ENCODE measurements at places on chromosomes 7 and 10.

GRCh38 chr7:50782375-50783208 lies at the start of gene GRB10:
Gene GRB10 (minus strand): TSS chr7:50782896. CDS start chr7:50732322, 50,574 bp downstream.
- DNase-seq = peak; percentile 11

DNA sequence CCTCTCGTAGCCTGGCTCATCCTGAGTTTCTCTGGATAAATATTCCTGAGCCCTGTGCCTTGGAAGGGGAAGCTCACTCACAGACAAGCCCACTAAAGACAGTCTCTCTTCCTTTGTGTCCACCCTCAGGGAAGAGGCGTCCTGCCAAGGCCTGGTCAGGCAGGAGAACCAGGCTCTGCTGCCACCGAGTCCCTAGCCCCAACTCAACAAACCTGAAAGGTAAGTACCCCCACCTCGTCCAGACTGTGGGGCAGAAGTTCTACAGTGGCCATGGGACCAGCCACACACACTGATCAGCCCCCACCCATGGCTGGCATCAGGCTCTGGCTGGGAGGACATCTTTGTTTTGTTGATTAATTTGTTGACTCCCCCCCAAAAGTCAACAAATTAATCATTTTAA lies 2.8 kb downstream of the GPR15LG start:
- DNase-seq = no peak

GRCh38 chr10:55966101-55966500 lies 395.0 kb downstream of the ZWINT start:
- DNase-seq = no peak

DNA sequence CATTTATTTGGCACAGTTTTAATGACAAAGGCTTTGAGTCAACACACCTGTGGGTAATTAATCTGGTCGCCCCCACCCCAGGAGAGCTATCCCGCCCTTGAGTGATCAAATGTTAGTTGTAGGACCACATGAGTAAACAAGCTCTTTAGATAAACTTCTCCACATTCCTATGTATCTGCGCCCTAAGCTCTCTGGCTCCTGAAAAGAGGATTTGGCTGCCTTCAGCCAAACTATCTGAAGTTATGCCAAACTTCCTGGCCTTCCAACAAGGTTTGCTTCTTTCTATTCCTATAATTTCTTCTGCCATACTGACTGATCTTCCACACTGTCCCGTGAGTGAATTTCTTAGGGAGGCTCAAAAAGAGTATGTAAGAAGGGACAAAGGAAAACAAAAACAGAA lies 134.2 kb downstream of the RALA start:
- DNase-seq = no peak

DNA sequence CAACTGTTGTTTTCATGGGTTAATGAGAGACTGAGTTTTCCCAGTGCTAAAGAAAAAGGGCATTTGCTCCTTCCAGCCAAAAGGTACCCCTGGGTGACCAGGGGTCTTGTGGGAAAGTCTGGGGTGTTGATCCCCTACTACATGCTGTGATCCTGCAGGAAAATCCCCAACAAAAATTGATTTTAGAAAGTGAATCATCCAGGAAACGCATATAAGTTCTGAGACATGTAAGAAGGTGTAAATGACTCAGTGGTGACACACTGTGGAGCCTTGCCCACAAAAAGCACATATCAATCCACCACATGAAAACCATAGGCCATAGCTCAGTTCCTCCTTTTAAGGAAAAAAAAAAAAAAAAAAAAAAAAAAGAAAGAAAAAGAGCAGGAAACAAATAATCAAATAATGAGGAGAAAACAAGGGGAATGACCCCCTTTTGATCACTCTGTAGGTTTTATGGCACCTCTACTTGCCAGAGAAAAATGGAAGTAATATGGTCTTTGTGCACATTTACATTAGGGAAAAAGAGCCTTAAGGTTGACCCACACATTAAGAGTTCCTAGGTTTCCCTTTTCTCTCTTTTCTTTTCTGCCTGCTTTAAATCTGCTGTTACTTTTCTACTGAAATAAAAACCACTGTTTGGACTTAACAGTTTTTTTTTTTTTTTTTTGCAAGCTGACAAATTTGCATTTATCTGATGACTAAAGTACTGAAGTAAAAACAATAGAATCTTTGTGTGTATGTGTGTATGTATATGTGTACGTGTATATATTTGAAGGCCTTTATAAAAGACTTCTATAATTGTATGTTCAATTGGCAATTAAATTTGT lies 386.0 kb downstream of the KIF20B start:
- DNase-seq = no peak

- DNase-seq = no peak
Measured at GRCh38 chr7:127932496-127932895, 98.7 kb downstream of the LRRC4 start.

GRCh38 chr7:112386619-112387018 lies 63.6 kb upstream of the IFRD1 start:
- DNase-seq = no peak

GRCh38 chr7:96277921-96278320 lies 44.0 kb downstream of the SLC25A13 start:
- DNase-seq = no peak

DNA sequence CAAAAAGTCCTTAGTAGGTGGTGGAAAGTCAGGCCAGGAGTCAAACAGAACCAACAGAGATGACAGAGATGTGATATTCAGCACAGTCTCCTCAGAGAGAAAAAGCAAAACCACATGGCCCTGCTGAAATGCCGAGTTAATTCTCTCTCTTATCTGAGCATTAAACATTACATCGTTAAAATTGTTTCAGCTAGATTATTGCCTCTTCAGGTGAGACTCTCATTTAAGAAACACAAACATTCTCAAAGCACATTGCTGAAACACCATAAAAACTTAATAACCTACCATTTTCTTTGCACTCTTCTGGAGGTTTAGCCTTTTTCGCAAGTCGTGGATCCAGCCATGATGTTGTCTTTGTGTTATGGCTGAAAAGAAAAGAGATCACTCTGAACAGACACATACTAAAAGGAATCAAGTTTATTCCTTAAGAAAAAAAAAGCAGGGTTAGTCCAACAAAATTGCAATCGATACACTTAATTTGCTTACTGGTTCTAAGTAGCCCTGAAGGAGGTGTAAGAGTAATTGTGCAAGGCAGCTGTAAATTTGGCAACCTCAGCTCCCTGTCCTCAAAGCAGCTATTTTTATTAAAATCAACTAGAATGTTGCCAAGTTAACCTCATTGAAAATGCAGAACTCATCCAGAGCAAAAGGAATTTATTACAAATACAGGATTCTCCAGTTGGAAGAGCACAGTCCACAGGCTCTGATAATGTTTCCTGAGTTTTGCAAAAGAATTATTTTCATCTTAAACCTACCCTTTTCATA lies 691.1 kb downstream of the PHTF2 start:
- no peak for DNase-seq

DNA sequence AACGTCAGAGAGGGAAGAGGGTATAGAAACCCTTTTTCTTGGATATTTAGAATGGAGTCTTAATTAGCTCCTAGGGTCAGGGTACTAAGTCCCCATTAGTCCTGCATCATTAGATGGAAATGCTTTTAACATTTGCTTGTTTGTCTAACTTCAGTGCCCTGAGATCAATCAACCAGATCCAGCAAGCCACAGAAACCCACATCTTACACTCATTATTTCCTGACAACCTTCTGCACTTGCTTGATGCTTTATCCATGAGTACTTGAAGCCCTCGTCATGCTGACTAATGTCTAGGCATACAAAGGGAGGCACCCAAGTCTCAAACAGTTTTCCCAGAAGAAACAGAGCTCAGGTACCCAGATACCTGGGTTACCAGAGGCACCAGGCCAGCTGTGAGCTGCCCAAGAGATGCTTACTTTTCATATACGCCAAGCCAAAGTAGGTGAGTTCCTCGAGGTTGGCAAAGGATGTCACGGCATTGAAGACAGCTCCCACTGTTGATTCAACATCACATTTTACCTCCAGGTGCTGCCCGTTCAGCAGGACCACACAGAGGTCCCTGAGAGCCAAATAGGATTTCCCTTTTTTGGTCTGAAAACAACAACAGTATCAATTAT lies 42.7 kb downstream of the FRMPD2 start:
- no peak for DNase-seq

GRCh38 chr7:67788669-67789068 lies 792.0 kb downstream of the TYW1 start:
- DNase-seq = no peak

DNA sequence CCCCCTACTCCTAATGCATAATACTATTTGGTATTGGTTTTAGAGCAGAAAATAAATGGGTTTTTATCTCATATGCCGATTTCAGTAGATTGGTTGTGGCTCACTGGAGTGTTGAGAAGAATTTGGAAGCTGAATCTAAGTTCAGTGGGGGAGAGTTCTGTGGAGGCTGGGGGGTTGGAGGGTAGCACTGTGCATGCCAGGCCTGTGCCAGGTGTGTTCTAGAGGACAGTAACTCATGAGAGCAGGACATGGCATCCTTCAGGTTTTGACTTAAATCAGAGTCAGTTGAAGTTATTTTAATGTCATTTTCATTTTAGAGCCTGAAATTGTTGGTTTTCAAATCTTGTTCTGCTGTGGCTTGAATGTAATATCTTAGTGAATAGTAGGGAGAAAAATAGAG lies 79.5 kb downstream of the EEPD1 start:
- DNase-seq = no peak

DNA sequence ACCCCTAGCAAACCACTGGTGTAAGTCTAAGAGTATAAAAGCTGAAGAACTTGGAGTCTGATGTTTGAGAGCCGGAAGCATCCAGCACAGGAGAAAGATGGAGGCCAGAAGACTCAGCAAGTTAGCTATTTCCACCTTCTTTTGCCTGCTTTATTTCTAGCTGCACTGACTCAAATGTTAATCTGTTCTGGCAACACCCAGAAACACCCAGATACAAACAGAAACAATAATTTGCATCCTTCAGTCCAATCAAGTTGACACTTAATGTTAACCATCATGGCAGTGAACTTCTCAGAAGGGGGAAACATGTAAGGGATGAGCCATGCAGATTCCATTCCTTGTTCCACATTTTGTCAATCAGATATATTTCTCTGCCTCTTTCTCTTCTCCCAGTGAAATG lies 101.8 kb upstream of the FERD3L start:
- DNase-seq = no peak

GRCh38 chr7:148172920-148173319 lies 417.6 kb upstream of the C7orf33 start:
- DNase-seq = no peak

DNA sequence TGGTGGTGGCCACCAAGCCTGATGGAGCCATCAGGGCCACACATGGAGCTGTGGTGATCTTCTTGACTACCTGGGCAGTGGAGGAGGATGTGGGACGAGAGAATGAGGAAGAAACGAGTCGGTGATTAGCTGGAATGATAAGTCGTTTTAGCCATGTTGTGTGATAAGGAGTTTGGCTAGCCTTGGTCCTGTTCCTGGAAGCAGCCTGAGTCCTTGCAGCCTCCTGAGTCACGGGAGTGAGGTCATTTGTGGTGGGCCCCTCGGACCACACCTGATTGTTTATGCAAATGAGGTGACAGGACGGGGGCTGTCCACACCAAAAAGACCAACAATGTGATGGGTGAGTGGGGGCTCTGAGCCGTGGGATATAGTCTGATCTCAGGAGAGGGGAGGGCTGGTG lies 554.4 kb downstream of the PTPRN2 start:
- DNase-seq = no peak

Data from stimulated activated CD4-positive, alpha-beta T cell treated with anti-CD3 and anti-CD28 coated beads, Interleukin-4, amount 100 ng/mL, for 1 hour (primary cell).